NCI-H510A (cell line): ENCODE measurements at places on chromosomes 2 and 18.

DNA sequence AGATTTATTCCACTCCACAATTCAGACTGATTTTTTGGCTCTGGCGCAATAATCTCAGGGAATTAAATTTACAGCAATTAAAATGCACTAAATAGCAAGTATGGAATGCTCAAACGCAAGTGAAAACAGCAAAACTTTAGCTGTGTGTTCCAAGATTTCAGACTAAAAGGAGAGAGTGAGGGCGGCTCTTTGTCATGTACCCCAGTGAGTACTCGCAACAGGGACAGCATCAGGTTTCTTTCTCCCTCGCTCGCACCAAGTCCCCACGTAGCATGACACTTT is 1.1 kb downstream of the ROCK2 start:
- DNase-seq: no peak

- DNase-seq: no peak
These were observed 13.7 kb upstream of the KIF5C start for GRCh38 chr2:148861367-148861766.

GRCh38 chr2:238233625-238234024 is 6.2 kb downstream of the HES6 start:
- DNase-seq: no peak

GRCh38 chr2:159891917-159892730 is 94.1 kb upstream of the CD302 start:
- no peak for DNase-seq

GRCh38 chr18:68604256-68604655 is 110.7 kb downstream of the TMX3 start:
- DNase-seq: no peak

DNA sequence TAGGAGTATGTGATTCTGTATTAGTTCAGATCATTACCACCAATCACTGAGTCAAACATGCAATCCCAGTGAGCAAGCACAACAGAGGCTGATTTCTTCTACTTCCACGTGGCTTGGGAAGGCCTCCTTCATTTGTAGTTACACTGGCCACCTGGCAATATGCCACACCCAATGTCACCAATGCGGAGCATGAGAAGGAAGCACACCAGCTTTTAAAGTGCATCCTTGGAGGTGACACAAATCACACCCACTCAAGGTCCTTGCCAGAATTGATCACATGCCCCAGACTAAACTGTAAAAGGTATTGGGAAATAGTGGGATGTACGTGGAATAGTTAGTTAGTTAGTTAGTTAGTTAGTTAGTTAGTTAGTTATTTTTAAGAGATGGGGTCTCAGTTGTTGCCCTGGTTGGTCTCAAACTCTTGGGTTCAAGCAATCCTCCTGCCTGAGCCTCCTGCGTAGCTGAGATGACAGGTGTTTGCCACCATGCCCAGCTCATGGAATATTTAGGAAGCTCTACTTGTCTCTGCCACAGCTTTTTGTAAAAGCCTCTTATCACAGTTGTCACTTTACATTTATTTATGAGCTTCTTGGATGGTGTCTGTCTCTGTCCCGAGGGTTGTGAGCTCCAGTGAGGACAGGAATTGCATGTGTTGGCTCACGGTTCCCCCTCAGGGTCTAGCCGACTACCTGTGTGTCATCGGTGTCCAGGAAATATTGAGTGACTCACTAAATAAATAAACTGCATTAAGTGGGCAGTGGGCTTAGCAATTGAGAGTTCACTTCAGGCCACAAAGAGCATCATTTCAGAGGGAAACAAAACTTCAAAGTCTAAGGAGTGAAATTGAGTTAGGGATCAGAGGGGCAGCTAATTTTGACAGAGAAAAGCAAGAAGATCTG is 28.1 kb upstream of the CAB39 start:
- peak; percentile 70 for DNase-seq

- no peak for DNase-seq
These were observed 1576.5 kb upstream of the NXPH2 start for GRCh38 chr2:140356697-140357096.

GRCh38 chr2:175362331-175362730 is 180.8 kb upstream of the ATP5MC3 start:
- DNase-seq: no peak

GRCh38 chr2:86518481-86518880 is 44.8 kb downstream of the CHMP3 start:
- no peak for DNase-seq

DNA sequence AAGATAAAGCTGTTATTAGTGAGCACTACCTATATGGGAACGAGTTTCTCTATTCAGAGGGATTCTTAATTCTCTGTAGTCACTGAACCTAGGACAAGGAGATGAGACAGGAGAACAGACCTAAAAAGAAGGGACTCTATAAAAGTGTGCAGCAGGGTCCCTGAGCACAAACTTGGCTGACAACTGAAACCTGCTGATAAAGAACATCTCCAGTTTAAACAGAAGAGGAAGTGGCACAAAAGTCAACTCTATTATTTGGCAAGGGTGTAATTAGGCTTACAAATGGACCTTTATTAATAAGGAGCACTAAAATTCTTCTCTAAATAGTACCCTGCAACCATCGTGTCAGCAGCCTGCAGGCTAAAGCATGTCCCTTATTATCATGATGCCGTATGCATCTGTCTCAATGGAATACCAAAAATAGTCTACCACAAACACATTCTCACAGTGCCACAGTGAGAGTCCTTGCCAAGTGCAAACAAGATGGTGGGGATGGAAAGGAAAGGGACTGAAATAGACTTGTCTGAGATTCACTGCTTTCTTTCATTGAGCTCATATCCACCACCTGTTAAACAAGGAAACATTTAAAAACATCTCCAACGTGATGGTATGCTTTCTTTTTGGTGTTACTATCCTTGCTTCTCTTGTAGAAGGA is 260.2 kb downstream of the INSIG2 start:
- no peak for DNase-seq

GRCh38 chr2:54638774-54639187 is 84.7 kb upstream of the EML6 start:
- DNase-seq: no peak

GRCh38 chr2:238203973-238204683 is 633 bp upstream of the ILKAP start:
- no peak for DNase-seq

DNA sequence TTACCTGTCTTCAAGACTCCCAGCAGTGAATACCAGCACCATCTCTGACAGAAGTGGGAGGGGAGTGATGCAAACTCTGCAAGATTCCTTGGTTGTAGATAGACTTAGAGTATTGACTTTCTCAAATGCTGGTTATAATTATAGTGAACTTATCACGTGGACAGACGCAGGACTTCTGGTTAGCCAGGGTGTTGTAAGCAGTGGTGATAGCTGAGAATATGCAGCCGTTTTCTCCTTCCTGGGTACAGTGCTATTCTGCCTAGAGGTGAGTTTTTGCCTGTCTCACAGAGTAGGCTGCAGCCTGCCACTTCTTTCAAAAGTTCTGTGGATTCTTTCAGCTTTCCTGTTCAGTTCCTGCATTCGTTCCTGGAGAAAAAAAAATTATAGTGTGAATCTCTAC is 733 bp upstream of the CXCR2 start:
- DNase-seq: no peak

DNA sequence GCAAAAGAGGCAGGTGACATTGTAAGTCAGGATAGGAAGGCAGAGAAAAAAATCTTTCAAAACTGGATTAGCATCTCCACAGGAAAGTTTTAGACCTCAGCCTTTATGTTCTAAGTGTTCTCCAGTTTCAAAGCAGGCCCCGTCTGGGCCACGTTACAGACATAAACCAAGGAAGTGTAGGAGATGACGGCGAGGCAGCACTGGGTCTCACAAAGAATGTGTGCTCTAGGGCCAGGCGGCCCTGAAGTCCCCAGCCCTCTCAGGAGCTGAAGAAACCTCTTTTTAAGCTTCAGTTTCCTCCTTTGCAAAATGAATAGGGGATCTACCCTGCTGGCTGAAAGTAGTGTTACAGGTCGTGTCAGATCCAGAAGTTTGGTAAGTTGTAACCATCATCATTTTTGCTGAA is 81.7 kb downstream of the SPRED2 start:
- DNase-seq: no peak

GRCh38 chr2:199160081-199160480 is 297.7 kb downstream of the SATB2 start:
- DNase-seq: no peak

DNA sequence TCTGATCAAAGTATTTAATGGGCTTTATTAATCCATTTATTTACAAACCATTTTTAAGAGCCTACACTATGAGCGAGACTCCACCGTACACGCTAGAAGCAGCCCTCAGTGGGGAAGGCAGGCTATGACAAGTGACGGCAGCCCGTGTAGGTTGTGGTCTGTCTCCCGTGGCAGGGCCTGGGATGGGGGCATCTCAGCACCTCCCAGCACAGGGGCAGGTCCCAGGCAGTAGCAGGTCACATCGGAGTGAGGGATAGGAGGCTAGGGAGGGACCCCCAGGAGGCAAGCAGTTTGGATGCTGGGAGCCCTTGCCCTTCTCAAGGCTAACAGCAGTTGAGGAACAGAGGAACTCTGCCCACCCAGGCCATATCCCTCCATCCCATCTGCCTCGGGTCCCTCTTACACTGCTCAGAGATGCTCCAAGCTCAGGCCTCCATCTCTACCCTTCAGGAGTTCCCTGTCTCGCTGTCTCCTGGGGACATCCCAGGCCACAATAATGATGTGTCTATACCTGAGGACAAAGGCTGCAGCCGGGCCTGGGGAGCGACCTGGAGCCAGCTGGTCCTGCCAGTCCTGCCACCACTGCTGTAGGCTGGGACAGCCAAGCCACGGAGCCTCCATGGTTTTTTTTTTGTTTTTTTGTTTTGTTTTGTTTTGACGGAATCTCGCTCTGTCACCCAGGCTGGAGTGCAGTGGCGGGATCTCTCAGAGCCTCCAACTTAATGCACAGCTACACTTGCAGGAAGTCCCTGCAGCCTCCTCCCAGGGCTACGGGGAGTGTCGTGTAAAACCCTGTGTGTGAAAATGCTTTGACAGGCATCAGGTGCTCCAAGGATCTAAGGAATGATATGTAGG is 92.0 kb downstream of the NDUFA10 start:
- no peak for DNase-seq

GRCh38 chr2:23828256-23828980 is 98.5 kb downstream of the ATAD2B start:
- DNase-seq: no peak

GRCh38 chr2:3704692-3705091 is 1.3 kb downstream of the DCDC2C start:
- no peak for DNase-seq

- DNase-seq: no peak
These were observed 284.3 kb downstream of the NUP35 start for GRCh38 chr2:183408562-183408961.

DNA sequence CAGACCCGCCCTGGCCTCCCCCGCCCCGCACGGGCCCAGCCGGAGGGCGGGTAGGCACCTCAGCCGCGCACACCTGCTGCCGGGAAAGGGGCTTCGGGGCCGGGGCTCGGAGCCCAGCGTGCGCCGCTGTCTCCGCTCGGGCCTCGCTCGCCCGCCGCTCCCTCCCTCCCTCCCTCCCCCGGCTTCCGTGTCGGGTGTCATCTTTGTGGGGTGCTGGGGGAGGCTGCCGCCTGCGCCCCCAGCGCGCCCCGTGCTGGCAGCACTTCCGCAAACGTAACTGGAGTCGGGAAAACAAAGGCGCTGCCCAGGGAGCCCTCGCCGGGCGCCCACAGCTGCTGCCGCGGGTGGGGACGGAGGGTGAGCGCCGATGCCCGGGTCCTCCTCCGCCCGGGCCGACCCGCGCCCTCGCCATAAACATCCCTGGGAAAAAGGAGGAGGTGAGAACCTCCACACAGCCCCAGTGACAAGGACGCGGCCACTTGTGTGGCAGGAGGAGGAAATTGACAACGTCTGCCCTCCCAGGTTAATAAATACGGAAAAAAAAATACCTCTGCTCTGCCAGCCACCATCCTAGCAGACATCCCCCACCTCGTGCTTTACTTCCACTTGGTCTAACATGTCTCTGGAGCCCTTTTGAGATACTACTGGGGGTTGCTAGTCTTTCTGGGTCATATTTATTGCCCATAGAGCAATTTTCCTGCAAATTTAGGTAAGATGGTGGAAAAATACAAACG is 550 bp downstream of the MFSD6 start:
- DNase-seq: peak; percentile 52

- DNase-seq: no peak
These were observed 50.3 kb downstream of the GBX2 start for GRCh38 chr2:236117861-236118269.

GRCh38 chr2:98821629-98822135 is 90.8 kb upstream of the MGAT4A start:
- no peak for DNase-seq

- DNase-seq: no peak
These were observed 155.7 kb upstream of the SH3BP4 start for GRCh38 chr2:234796045-234796591.

GRCh38 chr2:225793736-225794550 is 394.4 kb downstream of the NYAP2 start:
- DNase-seq: no peak

- no peak for DNase-seq
These were observed 24.0 kb upstream of the SULT1C3 start for GRCh38 chr2:108215794-108216211.

- DNase-seq: no peak
These were observed 563.4 kb downstream of the ZNF804A start for GRCh38 chr2:185161701-185162100.

DNA sequence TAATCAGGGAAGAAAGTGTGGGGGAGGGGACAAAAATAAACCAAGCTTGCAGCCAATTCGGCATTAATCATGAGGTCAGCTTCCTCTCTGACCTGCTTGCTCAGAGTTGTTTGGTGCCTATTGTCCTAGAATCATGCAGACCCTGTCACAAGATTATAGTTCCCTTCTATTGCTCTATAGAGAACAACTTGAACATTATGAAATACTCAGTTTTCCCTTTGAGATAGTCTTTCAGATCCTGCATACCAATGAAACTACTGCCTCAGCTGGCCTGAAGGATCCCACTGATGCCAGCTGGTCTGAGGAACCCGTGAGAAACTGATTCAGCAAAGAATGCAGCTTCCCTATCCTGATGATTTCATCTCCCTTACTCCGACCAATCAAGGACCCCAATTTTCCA is 955 bp upstream of the BBS5 start:
- no peak for DNase-seq

DNA sequence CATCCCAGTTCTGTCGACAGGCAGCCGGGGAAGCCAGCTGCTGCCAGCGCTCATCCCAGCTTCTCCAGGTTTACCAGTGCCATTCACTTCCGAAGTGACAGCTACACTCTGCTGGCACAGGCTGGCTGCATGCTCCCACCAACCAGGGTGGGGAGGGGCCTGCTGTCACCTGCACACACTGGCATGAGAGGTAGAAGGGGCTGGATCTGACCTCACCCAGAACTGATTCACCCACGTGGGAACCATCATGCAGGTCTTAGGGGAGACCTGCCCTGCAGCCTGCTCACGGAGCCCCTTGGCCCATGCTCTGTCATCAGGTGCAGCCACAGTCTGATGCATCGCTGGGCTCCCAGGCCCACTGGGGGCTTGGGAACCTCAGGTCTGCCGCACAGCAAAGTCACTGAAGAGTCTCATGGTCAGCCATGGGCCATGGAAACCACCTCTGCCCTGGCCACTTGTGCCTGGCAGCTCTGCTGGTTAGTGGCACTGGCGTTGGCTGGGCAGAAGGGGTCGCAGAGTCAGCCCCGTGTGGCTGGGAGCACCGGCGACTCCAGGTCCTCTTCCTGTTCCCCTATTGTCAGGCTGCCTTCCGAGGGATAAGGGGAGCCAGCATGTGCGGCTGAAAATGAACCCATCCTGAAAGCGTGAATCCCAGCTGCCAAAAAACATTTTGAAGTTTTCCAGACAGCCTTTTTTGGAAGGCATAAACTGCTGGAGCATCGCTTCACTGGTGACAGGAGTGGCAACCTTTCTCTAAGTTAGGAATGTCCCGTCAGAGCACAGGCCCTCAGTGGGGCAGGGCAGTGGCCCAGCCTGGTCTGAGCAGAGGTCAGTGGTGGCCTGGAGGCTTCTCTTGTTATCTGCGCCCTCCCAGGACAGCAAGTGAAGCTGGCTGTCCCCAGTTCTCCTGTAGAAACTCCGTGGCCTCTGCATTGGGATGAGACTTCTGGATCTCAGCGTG is 157.8 kb downstream of the SEPTIN10 start:
- no peak for DNase-seq
